ENCODE measurements at places on chromosomes 3 and 15. TPM values are rescaled to one million over a fixed set of nuclear protein-coding genes. Genes with fewer than 3 reads are reported as not detected.

Gene FOXB1
- total RNA-seq, result 0.05 TPM

Gene HEG1
- 3.7 TPM for total RNA-seq

Gene CLSTN2
- 0.61 TPM for total RNA-seq

Gene ROPN1
- total RNA-seq, result 0.09 TPM

Gene GRIP2
- total RNA-seq, result 0.14 TPM

Gene OR5K2
- total RNA-seq, result not detected

Gene XRN1
- 27.3 TPM for total RNA-seq

Gene CCDC13
- 0.94 TPM for total RNA-seq

Gene ITIH4
- 4.5 TPM for total RNA-seq

Gene NCK1
- 70.2 TPM for total RNA-seq

Gene SUCNR1
- total RNA-seq, result 1.1 TPM

Gene FEZF2
- 2.9 TPM for total RNA-seq

Gene TTLL3
- 10.4 TPM for total RNA-seq

Gene FILIP1L
- total RNA-seq, result 6.6 TPM

Gene PLA2G4D
- total RNA-seq, result 0.28 TPM

Gene CCDC66
- 42.7 TPM for total RNA-seq

Measured in thymus (tissue), 14 donors.